Nasal cavity respiratory epithelium epithelial cell of viscerocranial mucosa (primary cell): ENCODE measurements at places on chromosomes 7 and 10. TPM values are rescaled to one million over a fixed set of nuclear protein-coding genes. Genes with fewer than 3 reads are reported as not detected.

Gene GHRHR
- total RNA-seq = not detected in 2 replicates

Gene TCERG1L
- not detected in 2 replicates for total RNA-seq

Gene PLEKHS1
- 0.28 TPM in 1 of 2 replicates, not detected in the other for total RNA-seq

Gene SNX8
- total RNA-seq = 10.6 and 15.2 TPM in 2 replicates

Gene RAPGEF5
- total RNA-seq = 4.8 and 9.5 TPM in 2 replicates

Gene TRIM4
- total RNA-seq = 23.9 and 38.2 TPM in 2 replicates

Gene UNCX
- total RNA-seq = not detected in 2 replicates

Gene SPACDR
- 0.34 and 0.43 TPM in 2 replicates for total RNA-seq

Gene INA
- total RNA-seq = 0.07 and 0.34 TPM in 2 replicates

Gene SLC29A4
- total RNA-seq = 12.3 and 21.2 TPM in 2 replicates

Gene DGKI
- under 0.01 and 1.1 TPM in 2 replicates for total RNA-seq

Gene GALNT17
- total RNA-seq = not detected in 2 replicates

Gene GPER1
- total RNA-seq = under 0.01 and 0.21 TPM in 2 replicates

Gene AS3MT
- total RNA-seq = 2.1 and 5.8 TPM in 2 replicates

Gene SLC12A9
- 11.3 and 13.5 TPM in 2 replicates for total RNA-seq

Gene GPR37
- 1.0 and 2.9 TPM in 2 replicates for total RNA-seq
